Amniotic stem cell (primary cell): ENCODE measurements at places on chromosomes 5 and 9.
A peak's percentile ranks its signal among the peaks of the same experiment; 100 is the strongest.

DNA sequence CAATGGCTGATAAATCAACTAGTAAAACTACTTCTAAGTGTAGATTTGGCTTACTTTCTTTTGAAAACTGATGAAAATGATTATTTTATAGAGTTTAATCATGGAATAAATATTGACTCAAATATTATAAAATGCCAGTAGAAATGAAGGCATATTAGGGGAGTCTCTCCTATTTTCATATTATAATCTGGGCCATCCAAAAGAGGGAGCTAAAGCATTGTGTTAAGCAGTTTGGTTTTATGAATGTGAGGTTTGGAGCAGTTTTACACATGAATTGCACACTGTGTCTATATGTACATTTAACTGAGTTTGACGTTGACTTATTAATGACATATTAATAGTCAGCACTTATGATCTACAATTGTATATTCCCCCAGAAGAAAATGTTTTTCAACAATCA is 17.4 kb downstream of the CDH9 start:
- no peak for DNase-seq

DNA sequence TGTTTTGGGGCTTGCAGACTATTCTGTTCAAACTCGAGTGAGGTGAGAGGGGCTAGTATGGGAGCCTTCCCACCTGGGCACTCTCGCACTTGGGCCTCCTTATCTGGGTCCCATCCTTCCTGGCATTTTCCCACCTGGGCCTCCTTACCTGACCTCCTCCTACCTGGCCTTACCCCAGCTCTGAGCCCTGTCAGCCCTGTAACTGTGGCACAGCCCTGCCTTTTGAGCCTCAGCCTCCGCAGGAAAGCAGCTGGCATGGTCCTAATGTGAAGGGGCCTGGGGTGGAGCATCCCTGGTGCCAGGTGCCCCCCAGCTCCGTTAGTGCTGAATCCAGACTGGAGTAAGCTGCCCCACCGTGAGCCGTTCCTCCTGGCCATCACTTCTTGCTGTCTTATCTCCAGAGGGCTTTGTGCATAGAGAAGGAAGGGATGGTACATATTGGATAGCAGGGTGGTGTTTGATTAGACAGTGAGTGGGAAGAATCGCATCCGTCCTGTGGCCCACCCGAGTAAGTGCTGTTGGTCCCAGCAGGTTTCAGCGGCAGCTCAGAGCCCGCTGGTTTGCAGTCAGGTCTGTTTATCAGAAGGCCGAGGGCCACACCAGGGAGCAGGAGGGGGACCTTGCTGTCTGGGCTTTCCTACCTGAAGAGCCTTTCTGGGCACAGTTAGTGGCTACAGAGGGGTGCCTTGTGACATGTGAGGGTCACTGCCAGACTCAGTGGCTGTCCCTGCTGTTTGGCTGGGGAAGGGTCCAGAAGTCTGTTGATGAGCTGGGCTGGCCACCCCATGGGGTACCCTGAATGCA is 76.5 kb downstream of the WNK2 start:
- no peak for DNase-seq

DNA sequence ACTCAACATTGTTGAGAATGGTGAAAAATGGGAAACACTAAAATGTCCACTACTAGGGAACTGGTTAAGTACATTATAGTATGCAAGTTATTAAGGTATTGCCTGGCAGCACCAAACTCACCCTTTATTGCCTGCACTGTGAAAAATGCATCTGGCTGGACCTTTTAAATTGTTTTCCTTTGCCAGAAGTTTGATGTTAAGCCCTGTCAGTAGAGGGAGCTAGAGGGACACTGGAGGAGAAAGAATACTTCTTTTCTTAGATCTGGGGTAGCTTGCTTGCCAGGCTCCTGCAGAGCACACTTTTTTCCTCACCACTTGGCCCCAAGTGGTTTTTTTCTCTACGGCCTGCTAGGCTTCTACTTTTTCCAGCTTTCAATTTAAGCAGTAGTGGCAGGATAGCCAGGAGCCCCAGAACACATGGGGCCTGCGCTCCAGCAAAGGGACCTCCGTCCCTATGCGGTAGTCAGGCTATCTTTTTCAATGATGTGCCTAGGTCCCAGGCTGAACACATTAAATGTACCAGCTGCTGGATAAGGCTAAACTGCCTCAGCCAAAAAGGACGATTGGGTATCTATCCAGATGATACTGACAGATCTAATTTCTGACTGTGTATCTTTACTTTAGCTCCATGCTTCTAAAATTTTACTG is 8.0 kb upstream of the HABP4 start:
- DNase-seq, result no peak

DNA sequence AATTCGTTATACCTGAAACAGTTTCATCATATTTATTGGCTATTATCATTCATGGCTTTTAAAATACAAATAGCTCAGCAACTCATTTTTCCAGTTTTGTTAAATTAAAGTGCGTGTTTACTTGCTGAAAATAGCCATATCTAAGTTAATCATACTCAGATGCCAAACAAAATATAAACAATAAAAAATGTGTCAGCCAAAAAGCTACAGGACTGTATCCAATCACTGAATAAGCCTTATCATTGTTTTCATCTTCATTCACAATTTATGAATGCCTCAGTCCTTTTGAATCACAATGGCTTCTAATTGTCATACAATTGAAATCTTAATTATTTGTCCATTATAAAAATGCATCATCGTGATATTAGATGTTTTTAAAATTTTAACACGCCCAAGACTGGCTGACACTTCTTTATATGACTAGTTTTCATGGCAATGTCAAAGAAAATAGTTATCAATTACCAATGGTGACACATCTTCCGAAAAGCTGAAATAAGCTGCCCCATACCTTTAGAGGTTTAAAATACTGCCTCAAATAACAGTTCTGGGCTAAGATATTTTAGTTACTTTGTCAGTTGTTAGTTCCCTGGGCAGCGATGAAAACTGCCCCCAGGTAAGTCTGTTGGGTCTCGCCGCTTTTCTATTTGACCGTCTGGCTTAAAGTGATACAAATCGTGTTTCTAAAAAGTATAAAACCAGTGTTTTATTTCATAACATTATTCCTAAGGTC is 1.8 kb downstream of the NFIB start:
- no peak for DNase-seq

- no peak for DNase-seq
Measured at GRCh38 chr9:124964604-124965003, 23.7 kb upstream of the GOLGA1 start.

DNA sequence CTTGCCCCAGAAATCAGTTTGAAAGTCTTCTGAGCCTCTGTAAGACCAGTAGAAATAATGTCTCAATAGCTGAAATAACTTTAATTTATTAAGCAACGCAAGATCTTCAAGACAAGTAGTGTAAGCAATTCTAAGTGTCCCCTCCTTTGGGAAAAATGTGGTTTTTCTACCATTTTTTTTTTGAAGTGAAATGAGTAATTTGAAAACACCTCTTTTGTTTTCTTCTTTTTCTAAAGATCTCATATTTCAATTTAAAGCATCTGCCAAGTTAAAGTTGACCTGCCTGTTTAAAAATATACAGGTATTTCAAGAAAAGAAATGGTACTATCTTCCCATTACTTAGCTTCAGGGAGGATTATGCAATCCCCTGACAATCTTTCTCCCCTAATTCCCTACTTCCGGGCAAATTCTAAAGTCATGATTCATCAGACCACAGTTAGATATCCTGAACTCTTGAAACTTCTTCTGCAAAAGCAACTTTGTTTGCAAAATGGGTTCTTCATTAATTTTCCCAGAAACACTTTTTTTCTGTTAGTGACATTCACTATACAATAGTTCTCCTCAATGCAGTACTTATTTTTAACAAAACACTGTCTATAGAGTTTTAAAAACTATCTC is 7.8 kb upstream of the ANXA1 start:
- peak; percentile 55 for DNase-seq

DNA sequence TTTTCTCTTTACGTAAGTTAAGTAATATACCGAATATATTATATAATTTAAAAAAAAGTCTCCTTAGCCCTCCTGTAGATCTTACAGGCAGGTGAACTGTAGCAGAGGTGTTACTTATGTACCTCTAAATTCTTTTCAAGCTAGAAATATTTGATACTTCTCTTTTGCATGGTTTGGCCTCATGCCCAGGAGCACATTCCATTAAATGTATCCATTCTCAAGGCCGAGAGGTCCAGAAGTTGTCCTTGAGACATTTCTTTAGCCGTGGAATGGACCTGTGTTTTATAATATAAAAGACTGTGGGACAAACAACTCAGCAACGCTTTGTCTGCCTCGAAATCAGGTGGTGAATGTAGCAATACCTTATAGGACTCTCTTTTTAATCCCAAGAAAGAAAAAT is 184.5 kb downstream of the TRIO start:
- no peak for DNase-seq

- DNase-seq, result no peak
Measured at GRCh38 chr9:121851641-121852091, 200.2 kb downstream of the DAB2IP start.

DNA sequence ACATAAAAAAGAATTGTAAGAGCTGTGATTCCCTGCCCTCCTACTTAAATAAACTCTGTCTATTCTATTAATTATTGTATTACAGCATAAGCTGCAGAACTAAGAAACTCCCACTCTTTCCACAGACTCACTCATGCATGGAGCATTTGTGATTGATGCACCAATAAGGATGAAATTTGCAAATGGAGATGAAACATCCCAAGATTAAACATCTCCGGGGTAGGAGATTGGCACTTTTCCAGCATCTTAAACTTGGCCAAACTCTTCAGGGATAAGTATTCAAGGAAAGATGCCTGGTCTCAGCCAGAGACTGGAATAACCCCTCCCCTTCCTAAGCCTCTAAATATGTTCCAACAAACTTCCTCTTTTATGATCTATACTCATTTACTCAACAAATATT is 472.0 kb downstream of the ACTL7B start:
- DNase-seq, result no peak

- no peak for DNase-seq
Measured at GRCh38 chr5:98099448-98100105, 673.9 kb upstream of the RGMB start.

GRCh38 chr5:160089531-160089930 is 29.7 kb downstream of the PWWP2A start:
- DNase-seq, result no peak

GRCh38 chr5:65738305-65738704 is 16.3 kb downstream of the NLN start:
- DNase-seq, result no peak

DNA sequence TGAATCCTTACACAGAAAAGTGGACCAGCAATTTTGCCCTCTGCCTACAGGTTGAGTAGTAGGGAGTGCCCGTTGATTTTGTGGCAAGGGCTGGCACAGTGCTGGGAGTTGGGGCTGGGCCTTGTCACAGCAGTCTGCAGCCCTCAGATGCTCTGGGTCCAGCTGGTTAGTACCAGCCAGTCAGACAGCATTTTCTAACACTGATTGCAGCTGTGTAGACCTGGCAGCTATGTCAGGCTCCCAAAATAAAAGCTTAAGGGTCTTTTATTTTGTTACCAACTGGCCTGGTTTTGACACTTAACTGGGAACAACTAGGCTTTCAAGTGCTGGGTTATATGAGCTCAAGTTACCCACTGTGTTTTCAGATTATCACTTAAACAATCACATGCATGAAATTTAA is 57.7 kb downstream of the MAT2B start:
- no peak for DNase-seq

GRCh38 chr9:70421272-70422180 is 7.1 kb upstream of the KLF9 start:
- DNase-seq, result no peak

- DNase-seq, result no peak
Measured at GRCh38 chr5:33075731-33076130, 364.6 kb downstream of the NPR3 start.

DNA sequence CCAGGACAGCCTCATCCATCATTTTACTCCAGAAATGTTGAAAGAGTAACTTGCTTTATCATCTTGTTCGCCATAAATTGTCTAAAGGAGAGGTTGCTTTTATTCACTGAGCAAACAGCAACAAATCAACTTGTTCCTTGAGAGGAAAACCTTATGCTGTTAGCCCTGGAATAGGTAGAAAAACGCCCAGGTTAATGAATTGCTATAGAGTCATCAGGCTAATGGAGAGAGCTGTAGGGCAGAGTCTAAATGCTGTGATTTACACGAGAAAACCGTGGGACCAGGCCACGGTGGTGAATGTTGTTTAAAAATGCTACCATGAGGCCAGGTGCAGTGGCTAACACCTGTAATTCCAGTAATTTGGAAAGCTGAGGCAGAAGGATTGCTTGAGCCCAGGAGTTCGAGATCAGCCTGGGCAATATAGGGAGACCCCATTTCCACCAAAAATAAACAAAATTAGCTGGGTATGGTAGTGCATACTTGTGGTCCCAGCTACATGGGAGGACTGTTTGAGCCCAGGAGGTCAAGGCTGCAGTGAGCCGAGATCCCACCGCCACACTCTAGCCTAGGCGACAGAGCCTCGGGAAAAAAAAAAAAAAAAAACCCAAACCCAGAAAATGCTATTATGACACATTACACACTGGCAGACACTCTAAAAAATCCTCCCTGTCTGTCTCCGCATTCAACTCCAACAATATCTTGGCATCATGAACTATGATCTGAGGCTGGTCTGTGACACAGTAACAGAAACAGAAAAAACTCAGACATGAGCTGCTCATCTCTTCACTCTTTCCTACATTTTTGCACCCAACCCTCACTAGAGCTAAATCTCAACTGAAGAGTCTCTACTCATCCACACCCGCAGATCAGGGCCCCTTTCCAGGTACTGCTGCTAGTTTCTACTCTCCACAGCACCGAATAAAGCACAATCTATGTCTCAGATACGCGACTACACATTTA is 118.6 kb upstream of the RETREG1 start:
- DNase-seq, result no peak

GRCh38 chr5:151742870-151743294 is 15.5 kb downstream of the ATOX1 start:
- peak; percentile 16 for DNase-seq

GRCh38 chr9:35940458-35941407 is 17.2 kb downstream of the OR2S2 start:
- no peak for DNase-seq

DNA sequence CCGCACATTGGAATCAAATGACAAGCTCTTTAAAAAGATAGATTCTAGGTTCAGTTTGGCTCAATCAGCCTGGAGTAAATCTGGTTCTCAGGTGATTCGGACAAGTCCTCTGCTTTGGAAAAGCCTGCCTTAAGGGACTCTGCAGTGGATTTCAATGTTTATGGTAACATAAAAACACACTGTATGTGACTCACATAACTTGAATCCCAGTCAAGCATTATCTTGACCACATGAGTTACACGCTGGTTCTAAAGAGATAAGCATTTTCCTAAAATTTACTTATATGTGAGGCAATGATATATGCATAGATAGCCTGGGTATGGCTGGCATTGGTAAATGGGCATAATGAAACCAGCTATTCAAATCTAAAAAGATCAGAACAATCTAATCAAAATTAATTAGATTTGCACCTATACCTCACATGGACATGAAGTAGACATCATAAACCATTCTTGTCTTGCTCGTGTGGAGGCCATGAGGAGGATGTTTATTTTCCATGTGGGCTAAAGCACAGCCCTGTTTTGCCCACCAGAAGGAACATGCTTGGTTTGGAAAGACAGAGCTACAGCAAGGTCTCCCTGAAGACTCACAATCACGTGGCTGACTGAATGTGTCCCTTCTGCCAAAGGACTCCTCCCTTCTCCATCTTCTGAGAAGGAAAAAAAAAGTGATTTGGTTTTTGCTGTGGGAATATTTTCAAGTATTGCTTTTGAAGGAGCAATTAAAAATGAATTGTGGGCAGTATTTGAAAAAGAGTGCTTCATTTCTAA is 351.7 kb downstream of the DIRAS2 start:
- DNase-seq, result no peak
